ENCODE measurements at places on chromosomes 1 and 21.

- DNase-seq: no peak
Measured at GRCh38 chr1:186404454-186405051, 28.9 kb downstream of the ODR4 start.

GRCh38 chr21:42304556-42305454 lies 10.4 kb downstream of the TFF3 start:
- no peak for DNase-seq

- no peak for DNase-seq
Measured at GRCh38 chr1:3681898-3682806, 29.8 kb downstream of the TP73 start.

- DNase-seq: no peak
Measured at GRCh38 chr1:68294367-68295066, 62.2 kb upstream of the WLS start.

All from uterus (tissue), 4 donors.